Memory B cell (primary cell): ENCODE measurements at places on chromosomes 7 and 10.

GRCh38 chr7:9125246-9125645 lies 691.8 kb downstream of the NXPH1 start:
- H3K27ac ChIP-seq, result no peak overlapping the region
- no peaks in the 10 kb centered on the region for H3K4me1 ChIP-seq
- no peak overlapping the region for H3K4me3 ChIP-seq
- no peaks in the 10 kb centered on the region for H3K36me3 ChIP-seq
- DNase-seq, result no peak

DNA sequence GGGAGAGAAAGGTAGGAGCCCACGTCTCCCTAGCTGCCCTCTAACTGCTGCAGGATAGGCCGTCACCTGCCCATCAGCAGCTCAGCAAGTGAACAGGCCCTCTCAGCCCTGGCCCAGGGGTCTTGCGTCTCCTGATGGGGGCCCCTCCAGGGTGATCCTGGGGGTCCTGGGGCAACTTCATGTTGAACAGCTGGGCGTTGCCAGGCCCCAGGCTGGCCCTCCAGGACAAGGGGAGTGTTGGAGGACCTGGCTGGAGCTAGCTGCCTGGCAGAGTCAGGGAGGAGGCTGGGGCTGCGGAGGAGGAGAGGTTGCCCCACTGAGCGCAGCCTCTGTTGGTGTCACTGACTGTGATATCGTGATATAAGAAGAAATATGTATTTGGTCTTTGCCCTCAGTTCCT lies 34.7 kb downstream of the SPOCK2 start:
- DNase-seq, result no peak
- no peak overlapping the region for H3K27ac ChIP-seq
- peaks cover 3% of the 10 kb centered on the region for H3K36me3 ChIP-seq
- H3K4me3 ChIP-seq, result no peak overlapping the region
- peaks cover 7% of the 10 kb centered on the region for H3K4me1 ChIP-seq
- no peaks in the 10 kb centered on the region for H3K27me3 ChIP-seq

DNA sequence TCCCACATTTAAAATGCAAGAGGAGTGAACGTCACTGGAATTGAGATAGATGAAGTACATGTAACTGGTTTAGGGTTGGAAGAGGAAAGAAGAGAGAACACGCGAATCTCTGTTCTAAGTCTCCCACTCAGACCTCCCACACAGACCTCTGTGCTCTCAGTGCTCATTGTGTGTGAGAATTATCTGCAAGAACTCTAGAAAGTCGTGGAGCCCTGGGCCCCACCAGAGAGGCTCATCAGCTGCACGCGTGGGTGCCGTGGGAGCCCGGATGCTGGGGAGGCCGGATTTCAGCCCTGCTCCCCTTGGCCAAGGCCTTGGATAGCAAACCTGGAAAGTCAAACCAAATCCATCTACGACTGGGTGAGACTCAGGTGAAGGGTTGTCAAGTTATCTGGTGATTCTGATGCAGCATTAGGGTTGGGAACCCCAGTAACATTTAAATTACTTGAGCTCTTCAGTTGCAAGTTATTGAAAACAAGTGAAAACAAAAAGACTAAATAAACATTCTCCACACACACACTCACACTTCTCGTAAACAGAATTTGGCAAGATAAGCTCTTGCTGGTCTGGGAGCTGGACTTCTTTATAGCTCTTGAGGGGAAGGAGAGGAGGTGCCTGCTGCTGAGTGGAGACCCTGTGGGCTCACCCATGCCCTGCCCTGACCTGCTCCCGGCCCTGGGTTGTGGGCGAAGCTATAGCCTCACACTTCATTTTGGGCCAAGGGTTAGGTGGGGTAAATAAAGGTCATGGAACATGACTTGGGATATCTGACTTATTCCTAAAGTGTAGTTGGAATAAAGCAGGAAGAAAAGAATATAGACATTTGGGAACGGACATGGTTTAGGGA lies 250.3 kb downstream of the ADARB2 start:
- peaks cover 51% of the 10 kb centered on the region for H3K4me1 ChIP-seq
- DNase-seq, result no peak
- no peaks in the 10 kb centered on the region for H3K36me3 ChIP-seq
- no peak overlapping the region for H3K27ac ChIP-seq

DNA sequence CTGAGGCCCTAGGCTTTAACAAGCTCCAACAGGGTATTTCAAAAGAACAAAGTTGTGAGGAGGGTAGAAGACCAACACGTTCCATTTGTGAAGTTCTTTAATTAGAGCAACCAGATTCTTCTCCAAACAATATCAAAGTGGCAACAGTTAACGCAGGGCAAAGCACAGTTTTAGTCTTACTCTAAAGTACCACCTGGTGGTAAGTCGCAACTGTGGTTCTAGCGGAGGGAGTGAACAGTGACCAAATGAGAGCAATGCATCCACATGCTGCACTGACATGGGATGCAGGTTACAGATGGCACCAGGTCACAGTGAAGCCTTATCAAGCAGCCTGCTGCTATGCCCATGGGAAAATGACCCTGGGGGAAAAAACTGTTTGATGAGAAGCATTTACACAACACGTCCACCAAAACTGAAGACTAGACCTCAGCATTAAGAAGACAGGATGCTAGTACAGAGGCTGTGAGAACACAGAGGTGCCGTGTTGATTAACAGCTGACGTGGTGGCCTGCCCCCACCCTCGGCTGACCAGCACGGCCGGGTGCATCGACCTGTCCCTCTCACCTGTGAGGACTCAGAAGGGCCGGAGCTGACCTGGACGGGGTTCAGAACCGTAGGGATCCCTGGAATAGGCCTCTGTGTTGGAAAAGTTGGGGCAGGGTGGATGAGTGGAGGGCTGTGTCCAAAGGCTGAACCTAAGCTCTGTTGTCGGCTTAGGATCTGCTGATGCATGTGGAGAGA lies 211.2 kb downstream of the GLI3 start:
- no peak overlapping the region for H3K4me3 ChIP-seq
- no peaks in the 10 kb centered on the region for H3K4me1 ChIP-seq
- no peaks in the 10 kb centered on the region for H3K36me3 ChIP-seq

GRCh38 chr7:133571076-133571475 lies 318.2 kb downstream of the EXOC4 start:
- H3K27me3 ChIP-seq, result no peaks in the 10 kb centered on the region
- no peaks in the 10 kb centered on the region for H3K36me3 ChIP-seq
- no peak for DNase-seq
- no peaks in the 10 kb centered on the region for H3K4me1 ChIP-seq
- no peak overlapping the region for H3K27ac ChIP-seq

DNA sequence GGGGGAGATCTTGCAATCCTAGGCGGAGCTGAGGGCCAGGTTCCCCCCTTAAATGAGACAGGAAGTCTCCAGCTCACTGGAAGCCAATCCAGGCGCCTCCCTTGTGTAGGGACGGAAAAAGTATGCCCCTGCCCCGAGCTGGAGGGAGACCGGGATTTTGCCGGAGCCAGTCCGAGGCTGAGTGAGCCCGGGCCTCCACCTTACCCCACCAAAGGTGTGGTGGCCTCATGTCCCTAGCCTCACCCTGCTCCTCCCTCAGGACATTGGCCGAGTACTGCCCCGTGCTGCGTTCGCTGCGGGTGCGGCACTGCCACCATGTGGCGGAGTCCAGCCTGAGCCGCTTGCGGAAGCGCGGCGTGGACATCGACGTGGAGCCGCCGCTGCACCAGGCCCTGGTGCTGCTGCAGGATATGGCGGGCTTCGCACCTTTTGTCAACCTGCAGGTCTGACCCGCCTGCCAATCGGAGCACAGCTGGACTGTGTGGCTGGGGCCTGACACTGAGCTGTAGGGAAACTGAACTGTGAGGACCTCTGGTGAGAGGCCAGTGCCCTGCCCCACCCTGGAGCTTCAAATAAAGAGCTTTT lies 2.0 kb downstream of the FBXL15 start:
- peaks cover 10% of the 10 kb centered on the region for H3K27me3 ChIP-seq
- H3K36me3 ChIP-seq, result peaks cover 7% of the 10 kb centered on the region
- H3K4me3 ChIP-seq, result peak overlapping the region; percentile 97
- H3K4me1 ChIP-seq, result peaks cover 21% of the 10 kb centered on the region
- DNase-seq, result peak; percentile 48
- no peak overlapping the region for H3K27ac ChIP-seq

DNA sequence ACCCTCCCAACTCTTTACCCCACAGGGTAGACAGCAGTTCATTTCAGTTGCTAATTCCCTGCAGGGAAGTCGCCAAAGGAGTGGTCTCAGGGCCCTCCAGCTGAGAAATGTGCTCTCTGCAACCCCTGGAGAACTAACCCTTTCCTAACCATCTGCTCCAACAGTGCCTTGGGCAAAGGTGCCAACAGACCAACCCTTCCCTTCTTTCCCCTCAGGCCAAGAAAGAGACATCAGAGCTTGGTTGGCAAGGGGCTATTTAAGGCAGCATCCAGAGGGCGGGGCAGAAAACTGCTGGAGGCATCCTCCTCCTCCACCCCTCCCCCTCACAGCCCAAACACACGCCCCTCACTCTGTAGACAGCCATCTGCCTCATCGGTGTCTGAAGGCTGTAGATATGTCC lies 1.7 kb downstream of the SORBS1 start:
- peak overlapping the region; percentile 22 for H3K4me3 ChIP-seq
- H3K27me3 ChIP-seq, result peaks cover 4% of the 10 kb centered on the region
- DNase-seq, result no peak
- H3K27ac ChIP-seq, result no peak overlapping the region
- no peaks in the 10 kb centered on the region for H3K36me3 ChIP-seq

GRCh38 chr10:122213766-122214165 lies 57.3 kb upstream of the BTBD16 start:
- no peaks in the 10 kb centered on the region for H3K4me1 ChIP-seq
- DNase-seq, result no peak
- H3K27me3 ChIP-seq, result peaks cover 6% of the 10 kb centered on the region
- H3K4me3 ChIP-seq, result no peak overlapping the region

GRCh38 chr7:158663428-158663741 lies 41.2 kb downstream of the NCAPG2 start:
- H3K4me3 ChIP-seq, result no peak overlapping the region
- no peak overlapping the region for H3K27ac ChIP-seq
- H3K4me1 ChIP-seq, result no peaks in the 10 kb centered on the region
- H3K36me3 ChIP-seq, result peaks cover 16% of the 10 kb centered on the region

- H3K4me3 ChIP-seq, result no peak overlapping the region
- H3K27ac ChIP-seq, result no peak overlapping the region
- H3K27me3 ChIP-seq, result no peaks in the 10 kb centered on the region
- peaks cover 34% of the 10 kb centered on the region for H3K36me3 ChIP-seq
Measured at GRCh38 chr10:45585131-45585530, 87.4 kb downstream of the ZFAND4 start.

DNA sequence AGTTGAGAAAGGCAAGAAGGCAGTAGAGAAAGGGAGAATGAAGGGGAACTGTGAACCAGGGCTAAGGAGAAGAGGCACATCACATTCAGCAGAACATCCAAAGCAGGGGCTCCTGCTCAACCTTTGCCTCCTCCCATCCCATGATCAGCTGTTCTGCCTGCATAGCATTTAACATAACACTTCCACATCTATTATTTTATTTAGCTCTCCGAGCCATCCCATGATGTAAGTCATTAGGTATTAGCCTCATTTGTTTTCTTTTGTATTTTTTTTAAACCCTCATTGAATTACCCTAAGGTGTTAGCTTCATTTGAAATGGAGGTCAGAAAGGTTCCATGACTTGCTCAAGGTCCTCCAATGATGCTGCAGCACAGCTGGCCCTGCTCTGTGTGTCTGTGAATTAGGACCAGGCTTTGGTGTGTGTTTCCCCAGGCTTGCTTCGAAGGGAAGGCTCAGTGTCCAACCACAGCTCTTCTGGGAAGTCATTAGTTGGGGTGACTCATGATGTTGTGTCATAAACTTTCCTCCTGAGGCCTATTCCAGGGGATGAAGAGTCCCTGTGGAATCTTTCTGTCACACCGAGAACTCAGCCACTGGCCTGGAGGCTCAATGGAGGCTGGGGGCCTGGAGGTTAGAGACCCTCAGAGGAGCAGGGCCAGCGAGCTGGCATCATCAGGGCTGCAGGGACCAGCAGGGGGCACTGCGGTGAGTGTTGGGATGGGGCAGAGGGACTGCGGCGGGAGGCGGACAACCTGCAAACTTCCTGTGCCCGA lies 16.5 kb downstream of the NPFFR1 start:
- H3K27ac ChIP-seq, result no peak overlapping the region
- no peak for DNase-seq
- H3K27me3 ChIP-seq, result peaks cover 13% of the 10 kb centered on the region
- H3K4me1 ChIP-seq, result no peaks in the 10 kb centered on the region

- no peaks in the 10 kb centered on the region for H3K27me3 ChIP-seq
- no peak for DNase-seq
- no peak overlapping the region for H3K27ac ChIP-seq
- H3K4me3 ChIP-seq, result no peak overlapping the region
- H3K4me1 ChIP-seq, result no peaks in the 10 kb centered on the region
Measured at GRCh38 chr10:130749911-130750310, 561.6 kb downstream of the TCERG1L start.

- H3K27me3 ChIP-seq, result no peaks in the 10 kb centered on the region
- H3K27ac ChIP-seq, result no peak overlapping the region
- H3K4me1 ChIP-seq, result peaks cover 6% of the 10 kb centered on the region
- peaks cover 39% of the 10 kb centered on the region for H3K36me3 ChIP-seq
- H3K4me3 ChIP-seq, result no peak overlapping the region
Measured at GRCh38 chr10:32650246-32650655, 204.3 kb downstream of the CCDC7 start.

- no peaks in the 10 kb centered on the region for H3K27me3 ChIP-seq
- no peak overlapping the region for H3K4me3 ChIP-seq
- no peak for DNase-seq
Measured at GRCh38 chr7:108637049-108637621, 67.5 kb downstream of the DNAJB9 start.

DNA sequence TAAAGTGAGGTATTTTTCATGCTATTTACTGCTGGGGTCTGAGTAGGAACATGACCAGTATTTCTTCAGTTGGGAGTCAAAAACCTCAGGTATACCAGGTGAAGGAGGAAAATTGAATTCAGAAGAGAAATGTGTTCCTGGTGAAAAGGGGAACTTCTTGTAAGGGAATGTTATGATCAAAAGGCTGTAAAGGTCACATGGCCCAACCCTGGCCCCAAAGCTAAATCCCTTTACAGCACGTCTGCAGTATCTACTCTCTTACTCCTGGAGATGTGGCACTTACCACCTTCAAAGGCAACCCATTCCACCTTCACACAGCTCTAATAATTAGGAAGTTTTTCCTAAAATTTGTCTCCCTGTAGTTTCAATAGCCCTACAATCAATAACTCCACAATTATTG lies 15.2 kb downstream of the PIK3AP1 start:
- H3K36me3 ChIP-seq, result peaks cover 4% of the 10 kb centered on the region
- H3K27me3 ChIP-seq, result no peaks in the 10 kb centered on the region
- H3K27ac ChIP-seq, result peak overlapping the region; percentile 85
- H3K4me1 ChIP-seq, result peaks cover 62% of the 10 kb centered on the region
- DNase-seq, result no peak
